Activated CD4-positive, CD25-positive, alpha-beta regulatory T cell (primary cell): ENCODE measurements at places on chromosomes 1 and 21.

- DNase-seq = no peak
These were observed 406.1 kb downstream of the PRDM2 start for GRCh38 chr1:14106126-14106525.

DNA sequence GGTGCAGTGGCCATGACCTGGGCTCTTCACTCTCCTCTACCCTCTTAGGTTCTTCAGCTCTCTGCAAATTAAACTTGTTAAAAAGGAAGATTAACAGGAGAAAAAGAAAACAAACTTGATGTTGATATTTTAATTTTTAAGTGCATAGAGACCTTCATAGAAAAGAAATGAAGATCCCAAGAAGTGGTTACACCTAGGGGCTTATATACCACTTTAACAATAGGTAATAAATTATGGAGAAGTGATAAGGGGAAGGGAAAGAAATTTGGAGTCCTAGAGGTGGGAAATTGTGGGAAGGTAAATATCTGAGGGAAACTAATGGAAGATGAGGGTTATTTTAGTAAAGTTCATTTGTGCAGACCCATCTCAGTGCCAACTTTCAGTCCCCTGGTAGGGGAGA, 16.5 kb upstream of the TFF3 start:
- no peak for DNase-seq

DNA sequence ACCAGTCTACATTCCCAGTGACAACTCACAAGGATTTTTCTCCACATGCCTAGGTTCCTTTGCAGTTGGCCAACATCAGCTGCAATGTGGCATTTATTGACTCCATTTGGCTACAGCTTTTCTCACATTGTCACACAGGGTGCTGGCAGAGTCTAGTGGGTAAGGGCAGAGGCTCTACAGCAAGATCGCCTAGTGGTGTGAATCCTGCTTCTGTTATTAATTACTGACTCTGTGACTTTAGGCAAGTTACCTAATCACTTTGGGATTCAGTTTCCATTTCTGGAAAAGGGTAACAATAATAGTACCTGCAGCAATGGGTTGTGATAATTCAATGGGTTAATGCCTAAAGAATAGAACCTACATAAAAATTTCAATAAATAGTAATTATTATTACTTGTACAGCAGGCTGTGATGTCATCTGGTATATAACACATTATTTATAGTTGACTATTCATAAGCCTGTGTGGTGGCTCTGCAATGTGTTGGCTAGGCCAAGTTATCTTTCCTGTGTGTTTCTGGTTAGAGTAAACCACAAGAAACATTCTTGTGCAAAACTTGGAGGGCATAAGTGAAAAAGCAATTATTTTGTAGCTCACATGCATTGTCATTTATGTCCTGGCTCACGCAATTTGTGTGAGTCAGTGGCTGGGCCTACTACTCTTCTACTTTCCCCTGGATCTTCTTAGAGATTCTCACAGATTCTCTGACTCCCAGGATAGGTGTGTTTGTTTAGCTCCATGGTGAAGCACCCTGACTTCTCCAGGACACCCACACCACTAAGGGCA, 59.5 kb downstream of the PTGS2 start:
- no peak for DNase-seq

- no peak for DNase-seq
These were observed 237.9 kb downstream of the FOXD2 start for GRCh38 chr1:47675721-47676120.
